Globus pallidus (tissue), 1 donor: ENCODE measurements at places on chromosomes 2 and 18.

- DNase-seq: no peak
Observed at GRCh38 chr18:54712306-54712705, 116.0 kb upstream of the RAB27B start.

DNA sequence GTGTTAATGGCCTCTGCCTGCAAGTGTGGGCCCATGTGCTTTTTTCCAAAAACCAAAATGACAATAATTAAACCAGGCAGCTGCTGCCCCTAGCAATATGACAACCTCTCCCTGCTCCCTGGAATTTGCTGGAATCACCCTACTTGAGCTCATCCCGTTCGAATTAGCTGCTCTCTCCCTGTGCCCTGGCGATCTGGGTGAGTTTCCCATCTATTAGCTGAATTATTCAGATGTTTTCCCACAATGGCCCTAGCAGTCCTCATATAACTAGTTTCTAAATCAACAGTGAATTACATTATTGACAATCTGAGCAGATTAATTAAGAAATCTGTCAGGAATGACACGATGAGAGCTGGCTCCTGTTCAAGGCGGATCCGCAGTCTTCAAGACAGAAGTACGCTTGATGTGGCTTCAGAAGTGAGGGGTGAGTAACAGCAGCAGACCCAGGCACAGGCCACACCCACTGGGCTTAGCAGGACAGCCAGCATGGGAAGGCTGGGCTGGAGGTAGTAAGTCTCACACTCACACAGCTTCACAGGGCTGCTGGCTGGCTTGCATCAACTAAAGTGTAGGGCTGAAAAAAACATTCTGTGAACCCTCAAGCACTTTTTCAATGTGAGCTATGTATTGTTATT lies 366.2 kb upstream of the ID2 start:
- no peak for DNase-seq

- DNase-seq: no peak
Observed at GRCh38 chr2:128543036-128543435, 224.4 kb upstream of the HS6ST1 start.

DNA sequence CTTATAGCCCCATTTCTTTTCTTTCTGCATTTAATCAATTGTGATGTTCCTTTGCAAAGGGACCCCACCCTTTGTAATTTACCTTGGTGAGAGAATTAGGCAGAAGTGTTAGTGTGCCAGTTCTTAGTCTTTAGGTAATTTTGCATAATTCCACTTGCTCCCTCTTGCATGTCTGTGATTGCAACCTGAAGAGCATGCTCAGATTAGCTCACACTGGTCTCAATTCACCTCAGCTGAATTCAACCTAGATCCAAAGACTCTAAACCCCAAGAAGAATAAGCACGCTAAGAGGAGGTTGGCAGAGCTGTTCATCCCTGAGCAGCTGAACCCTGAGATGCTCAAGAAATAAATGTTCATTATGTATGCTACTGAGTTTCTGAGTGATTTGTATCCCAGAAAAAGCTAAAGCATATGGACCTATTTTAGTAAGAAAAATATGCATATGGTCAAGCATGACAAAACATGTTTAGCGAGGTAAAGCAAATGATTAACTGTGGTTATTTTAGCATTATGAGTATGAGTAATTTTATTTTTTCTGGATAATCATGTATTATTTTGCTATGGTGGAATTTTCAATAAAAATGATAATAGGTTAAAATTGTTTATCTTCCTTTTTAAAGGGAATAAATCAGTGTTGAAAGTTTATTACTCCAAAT lies 299.2 kb upstream of the ZSWIM2 start:
- no peak for DNase-seq
